ENCODE measurements at places on chromosomes 1 and 21.

GRCh38 chr21:29265690-29266479, 32.8 kb upstream of the BACH1 start:
- no peak for DNase-seq

GRCh38 chr1:212234431-212235395, 50.5 kb upstream of the PPP2R5A start:
- no peak for DNase-seq

GRCh38 chr1:240737766-240738265, 125.9 kb upstream of the GREM2 start:
- no peak for DNase-seq

DNA sequence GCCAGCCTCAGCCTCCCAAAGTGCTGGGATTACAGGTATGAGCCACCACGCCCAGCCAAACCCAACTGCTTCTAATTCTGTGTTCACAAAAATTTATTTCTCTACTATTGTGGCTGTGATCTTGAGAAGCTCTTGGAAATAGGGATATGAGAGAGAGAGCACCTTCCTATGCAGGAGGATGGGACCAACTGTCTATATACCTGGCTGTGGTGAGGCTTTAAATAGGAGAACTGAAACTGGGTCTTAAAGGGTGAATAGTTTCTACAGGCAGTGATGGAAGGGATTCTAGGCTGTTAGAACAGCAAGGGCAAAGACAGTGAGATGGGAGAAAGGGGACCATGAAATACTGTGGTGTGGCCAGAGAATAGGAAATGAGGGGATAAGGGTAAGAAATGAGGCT, 8.3 kb upstream of the PTCH2 start:
- no peak for DNase-seq

GRCh38 chr1:112110031-112110430, 120.6 kb upstream of the KCND3 start:
- DNase-seq, result no peak

GRCh38 chr1:5650283-5651026, 341.8 kb downstream of the NPHP4 start:
- no peak for DNase-seq
